ENCODE measurements at places on chromosomes 11 and 22. TPM values are rescaled to one million over a fixed set of nuclear protein-coding genes. Genes with fewer than 3 reads are reported as not detected.

DNA sequence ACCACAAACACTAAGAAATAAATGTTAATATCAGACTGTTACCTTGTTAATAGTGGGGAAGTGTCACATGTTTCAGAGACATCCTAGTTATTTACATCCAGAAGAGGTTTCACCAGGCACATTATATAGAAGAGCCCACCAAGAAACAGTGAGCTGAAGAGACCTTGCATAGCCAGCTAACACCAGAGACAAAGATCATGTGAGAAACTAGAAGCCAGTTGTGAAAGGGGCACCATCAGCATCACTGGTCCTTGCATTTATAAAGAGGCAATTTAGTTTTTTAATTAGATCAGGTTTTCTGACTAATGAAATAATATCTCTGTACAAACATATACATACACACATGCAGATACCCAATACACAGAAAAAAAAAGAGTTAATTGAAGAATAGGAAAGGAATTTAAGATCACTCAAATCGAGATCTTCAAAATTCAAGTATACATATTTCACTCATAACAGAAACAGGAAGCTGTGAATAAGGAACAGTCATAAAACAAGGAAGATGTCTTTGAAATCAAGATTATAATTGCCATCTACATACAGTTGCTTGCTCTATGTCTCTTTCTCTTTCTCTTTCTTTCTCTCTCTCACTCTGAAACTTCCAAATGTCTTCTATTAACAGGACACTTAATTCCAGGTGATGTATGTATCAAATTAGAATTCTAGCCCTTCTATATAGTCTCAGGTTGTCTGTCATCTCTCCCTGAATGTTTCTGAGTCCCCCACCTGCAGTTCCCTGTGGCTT, 348.7 kb downstream of the ETS1 start:
- DNase-seq, result no peak

Gene MUC6
- total RNA-seq, result not detected

- no peak for DNase-seq
Observed at GRCh38 chr22:44413211-44413610, 84.8 kb downstream of the RTL6 start.

Gene APOA1
- total RNA-seq, result 2.2 TPM

- no peak for DNase-seq
Observed at GRCh38 chr22:30246814-30247376, 336 bp upstream of the LIF start.

Gene SLC5A1
- 5.6 TPM for total RNA-seq

Gene MUC5AC
- total RNA-seq, result not detected

DNA sequence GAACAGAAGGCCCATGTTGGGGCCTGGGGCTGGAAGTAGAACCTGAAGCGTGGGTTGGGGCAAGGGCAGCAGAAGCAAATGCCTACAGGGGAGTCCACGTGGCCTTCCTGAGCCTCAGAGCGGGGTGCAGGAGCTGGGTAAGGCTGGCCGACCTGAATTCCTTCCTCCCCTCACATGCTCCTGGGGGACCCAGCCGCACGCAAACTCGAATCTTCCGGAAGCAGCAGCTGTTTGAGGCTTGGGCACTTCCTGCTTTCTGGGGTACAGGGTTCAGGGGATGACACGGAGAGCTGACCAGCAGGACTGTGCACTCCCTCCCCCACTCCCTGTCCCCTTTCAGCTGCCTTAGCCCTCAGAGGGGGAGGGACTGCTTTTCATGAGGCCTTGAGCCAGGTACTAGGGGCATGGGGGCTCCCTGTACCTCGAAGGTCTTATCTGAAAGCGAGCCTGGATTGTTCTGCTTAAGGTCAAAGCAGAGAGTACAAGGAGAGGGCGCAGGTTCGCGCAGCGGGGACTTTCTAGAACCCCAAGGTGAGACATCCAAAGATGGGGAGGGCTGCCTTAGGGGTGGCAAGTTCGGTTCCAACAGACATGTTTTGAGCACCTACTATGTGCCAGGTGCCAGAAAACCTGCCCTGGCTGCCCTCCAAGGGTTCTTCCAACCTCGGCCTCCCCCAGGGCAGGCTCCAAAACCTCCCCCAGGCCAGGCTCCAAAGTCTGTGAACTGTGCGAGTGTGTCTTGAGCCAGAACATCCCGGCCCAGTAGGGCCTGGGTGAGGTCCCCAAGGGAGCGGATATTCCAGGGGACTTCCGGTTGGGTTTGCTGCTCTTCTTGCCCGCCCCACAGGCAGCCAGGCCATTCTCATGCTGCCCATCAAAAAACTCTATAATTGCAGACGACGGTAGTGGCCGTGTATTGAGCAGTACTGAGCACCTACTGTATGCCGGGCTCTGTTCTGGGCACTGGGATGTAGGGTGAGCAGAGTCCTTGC, 1.7 kb downstream of the NCF4 start:
- no peak for DNase-seq

Gene ZNF215
- total RNA-seq, result 2.0 TPM

Gene TMEM151A
- total RNA-seq, result 1.7 TPM

- no peak for DNase-seq
Observed at GRCh38 chr22:26066534-26066933, 102.7 kb upstream of the SEZ6L start.

Gene CHCHD10
- 12.0 TPM for total RNA-seq

GRCh38 chr11:10490398-10491241, 35.6 kb downstream of the AMPD3 start:
- DNase-seq, result peak; percentile 96

Gene CLCF1
- total RNA-seq, result 20.6 TPM

- no peak for DNase-seq
Observed at GRCh38 chr22:32204856-32205722, at the start of gene RFPL2. Gene RFPL2, minus strand, starts transcription at chr22:32205073. Its CDS starts 2,622 bp downstream, at chr22:32202451.

Gene GSTP1
- total RNA-seq, result 2,739 TPM

Gene C22orf15
- total RNA-seq, result not detected

Gene MED17
- total RNA-seq, result 29.0 TPM

Gene DNAJC24
- total RNA-seq, result 11.0 TPM

DNA sequence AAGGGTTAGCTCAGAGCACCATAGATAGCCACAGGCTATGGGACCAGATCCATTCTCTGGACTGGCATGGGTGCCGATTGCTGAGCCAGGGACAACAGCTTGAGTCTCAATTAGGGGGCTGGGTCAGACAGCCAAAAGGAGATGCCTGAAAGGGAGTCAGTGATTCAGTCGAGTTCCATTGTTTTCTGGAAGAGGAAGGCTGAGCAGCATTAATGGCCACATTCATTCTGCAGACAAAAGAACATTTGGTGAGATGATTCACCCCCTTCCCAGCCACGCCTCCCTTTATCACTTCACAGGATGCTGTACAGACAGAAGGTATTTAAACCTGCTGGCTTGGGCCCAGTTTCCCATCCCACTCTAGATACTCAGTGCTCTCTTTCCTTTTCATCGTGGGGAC, 131.9 kb downstream of the ADAMTS15 start:
- no peak for DNase-seq

- no peak for DNase-seq
Observed at GRCh38 chr11:92224407-92225124, at the start of gene FAT3. Gene FAT3, plus strand, starts transcription at chr11:92224818. Its CDS starts 127,295 bp downstream, at chr11:92352113.

Gene SCGB1A1
- total RNA-seq, result not detected

- no peak for DNase-seq
Observed at GRCh38 chr22:21673534-21674321, 7.9 kb downstream of the PPIL2 start.

- DNase-seq, result no peak
Observed at GRCh38 chr11:15594607-15595006, 479.9 kb downstream of the INSC start.

DNA sequence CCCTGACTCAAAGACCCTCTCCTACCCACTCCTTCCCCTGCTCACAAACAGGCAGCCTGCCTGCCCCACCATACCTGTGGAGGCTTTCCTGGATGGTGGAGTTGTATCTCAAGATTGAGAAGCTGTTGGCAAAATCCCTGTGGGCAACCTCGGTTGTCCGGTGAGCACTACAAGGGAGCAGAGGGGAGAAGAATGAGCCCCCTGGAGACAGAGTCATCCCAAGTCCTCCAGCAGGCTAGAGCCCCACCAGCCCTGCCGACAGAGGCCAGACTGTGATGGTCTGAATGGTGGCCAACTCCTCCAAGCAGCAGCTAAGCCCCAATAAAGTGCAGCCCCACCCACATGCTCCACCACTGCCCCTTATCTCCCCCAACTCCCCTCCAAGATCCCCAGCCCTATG, 17.5 kb downstream of the TMPRSS13 start:
- no peak for DNase-seq

Gene PRDM10
- total RNA-seq, result 11.3 TPM

DNA sequence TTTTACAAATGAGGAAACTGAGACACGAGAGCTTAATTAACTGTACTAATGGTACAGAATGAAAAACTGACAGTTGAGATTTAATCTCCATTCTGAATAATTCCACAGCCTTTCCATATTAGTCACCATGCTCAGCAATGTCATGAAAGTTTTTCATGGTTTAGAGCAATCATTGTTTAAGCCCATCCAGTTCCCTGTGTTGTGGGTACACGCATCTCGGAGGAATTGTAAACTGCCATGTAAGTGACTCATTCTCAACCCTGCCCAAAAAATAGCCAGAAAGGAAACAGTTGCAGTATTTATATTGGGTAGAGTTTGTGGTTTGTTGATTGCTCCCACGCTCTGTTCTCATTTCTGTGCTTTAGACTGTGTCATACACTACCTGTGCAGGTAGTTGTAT, 1790.8 kb downstream of the LRRC4C start:
- no peak for DNase-seq

All from vagina (tissue), 2 donors.